NCI-H446 treated with DMSO at 0.1 percent for 48 hours (cell line): ENCODE measurements at places on chromosomes 16 and 17.

DNA sequence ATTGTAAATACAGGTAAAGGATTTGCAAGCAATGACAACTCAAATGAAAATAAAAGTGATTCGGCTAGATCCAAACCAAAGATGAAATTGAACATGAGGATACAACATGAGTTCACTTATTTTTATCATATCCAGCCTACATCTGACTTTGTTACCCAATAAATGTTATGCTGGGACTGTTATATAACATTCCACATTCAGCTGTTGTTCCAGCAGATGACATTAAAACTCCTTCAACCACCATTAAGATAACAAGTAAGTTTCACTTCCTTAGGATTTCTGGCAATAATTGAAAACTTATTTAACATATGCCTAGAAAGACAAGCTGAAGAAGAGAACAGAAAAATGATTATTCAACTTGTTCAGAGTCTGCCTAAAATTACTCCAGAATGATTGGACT, 729.4 kb downstream of the CDH11 start:
- DNase-seq, result no peak

DNA sequence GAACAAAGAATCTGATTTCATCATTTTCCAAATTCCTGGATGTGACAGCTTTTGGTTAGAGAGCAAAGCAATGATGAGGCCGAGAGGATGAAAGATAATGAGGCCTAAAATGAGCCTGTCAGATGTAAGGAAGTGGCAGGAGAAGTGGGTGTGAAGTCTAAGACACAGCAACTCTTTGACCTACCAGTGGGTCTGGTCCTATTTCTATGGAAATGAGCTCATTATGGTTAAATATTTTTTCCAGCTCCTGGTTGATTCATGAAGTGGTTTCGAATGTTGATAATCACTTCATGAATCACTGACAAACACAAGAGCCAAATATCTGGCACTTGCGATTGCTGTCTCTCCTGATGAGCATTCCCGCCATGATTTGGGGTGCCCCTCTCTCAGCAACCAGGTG, 273.3 kb upstream of the CDH5 start:
- DNase-seq, result no peak

- DNase-seq, result no peak
These were observed 55.9 kb downstream of the WDR45B start for GRCh38 chr17:82592289-82592766.

DNA sequence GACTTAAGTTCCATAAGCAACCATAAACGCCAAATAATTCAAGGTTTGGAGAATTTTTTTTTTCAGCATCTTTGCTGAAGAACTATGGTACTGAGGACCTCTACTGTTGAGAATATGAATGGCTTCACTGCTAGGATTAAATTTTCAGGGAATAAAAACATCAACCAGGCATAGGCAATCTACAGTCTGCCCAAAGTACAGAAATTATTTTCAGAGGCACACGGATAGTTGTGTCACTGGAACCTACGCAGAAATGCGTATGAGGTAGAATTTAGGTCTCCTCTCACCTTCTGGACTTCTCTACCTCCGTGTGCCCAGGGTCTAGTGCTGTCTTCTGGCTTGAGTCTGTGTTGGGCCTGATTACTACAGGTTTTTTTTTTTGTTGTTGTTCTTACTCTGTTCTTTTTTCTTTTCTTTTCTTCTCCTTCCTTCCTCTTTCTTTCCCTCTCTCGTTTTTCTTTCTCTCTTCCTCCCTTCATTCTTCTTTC, 39.7 kb downstream of the NACA2 start:
- peak; percentile 66 for DNase-seq

DNA sequence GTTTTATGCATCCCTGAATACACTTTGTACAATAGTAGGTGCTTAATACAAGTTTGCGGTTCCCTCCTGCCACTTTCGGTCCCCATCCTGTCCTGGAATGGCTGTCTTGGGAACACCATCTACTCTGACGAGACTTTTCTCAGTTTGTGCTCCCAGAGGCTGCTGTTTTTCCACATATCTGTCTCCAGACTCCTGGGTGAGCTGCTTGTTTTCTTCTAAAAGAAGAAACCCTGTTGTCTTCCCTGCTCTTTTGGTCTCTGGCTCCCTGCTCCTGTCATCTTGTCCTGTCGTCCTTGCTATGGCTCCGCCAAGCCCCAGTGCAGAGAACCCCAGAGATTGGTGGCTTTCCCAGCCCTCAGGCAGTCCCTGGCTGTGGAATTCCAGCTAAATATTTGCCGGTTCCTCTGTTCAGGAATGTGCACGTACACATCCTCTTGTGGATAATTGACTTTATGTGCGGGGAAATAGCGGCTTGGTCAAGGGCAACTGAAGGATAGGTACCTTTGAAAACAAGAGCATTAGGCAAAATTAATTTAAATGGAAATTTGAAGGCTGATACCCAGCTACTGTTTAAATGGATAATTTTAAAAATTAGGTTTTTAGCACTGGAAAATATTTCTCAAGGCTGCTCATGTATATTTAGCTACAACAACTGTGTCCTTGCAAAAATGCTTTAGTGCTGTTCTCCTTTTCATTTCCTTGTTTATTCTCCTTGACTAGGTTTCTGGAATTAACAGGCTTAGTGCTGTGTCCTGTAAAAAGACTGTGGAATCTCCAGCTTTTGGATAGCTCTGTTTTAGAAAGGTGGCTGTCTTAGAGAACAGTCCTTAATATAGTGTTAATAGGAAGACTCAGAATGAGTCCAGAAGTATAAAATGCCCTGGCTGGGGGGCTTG, 50.2 kb upstream of the SLC12A3 start:
- no peak for DNase-seq

DNA sequence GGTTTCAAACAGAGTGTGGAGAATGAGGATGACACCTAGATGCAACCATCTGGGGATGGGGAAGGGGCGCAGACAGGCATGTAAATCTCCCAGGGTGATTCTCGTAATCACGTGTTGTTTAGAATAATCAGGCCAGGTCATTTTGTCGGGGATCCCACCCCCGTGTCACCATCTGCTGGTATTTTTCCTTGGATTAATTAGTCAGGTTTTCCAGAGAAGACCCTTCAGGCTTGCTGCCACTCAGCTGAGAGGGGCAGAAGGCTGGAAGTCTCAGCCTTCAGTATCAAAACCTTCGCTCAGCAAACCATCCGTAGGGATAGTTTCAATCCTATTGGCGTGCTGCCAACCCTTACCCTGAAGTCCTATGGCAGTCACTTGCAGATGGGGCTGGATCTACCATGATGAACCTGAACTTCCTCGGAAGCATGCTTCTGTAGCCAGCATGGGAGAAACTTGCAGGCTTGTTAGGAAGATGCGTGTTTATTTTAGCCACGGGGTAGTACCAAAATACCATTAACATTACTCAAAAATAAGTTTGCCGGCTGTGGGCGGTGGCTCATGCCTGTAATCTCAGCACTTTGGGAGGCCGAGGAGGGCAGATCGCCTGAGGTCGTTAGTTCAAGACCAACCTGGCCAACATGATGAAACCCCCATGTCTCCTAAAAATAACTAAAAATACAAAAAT, 7.5 kb upstream of the ADCY9 start:
- DNase-seq, result no peak

- no peak for DNase-seq
These were observed 46.8 kb upstream of the DNAH9 start for GRCh38 chr17:11551442-11551841.
